ENCODE measurements at places on chromosomes 3 and 15.

- no peak for DNase-seq
These were observed 50.7 kb upstream of the SEC61A1 start for GRCh38 chr3:128001576-128001975.

DNA sequence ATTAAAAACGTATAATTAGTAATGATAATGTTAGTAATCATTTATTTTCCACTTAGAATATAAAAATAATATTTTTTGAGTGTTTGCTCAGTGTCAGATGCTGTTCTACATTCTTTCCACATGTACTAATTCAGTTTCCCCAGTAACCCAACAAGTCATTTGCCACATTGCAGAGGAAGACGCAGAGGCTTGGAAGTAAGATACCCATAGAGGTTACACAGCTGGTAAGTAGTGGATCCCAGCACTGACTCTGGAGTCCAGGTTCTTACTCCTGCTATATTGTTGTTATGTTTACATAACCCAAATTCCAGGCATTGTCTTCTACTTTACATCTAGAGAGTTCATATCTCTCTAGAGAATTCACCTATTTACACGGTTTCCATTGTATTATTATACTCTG, 48.2 kb upstream of the MYO5C start:
- DNase-seq, result no peak

- DNase-seq, result no peak
These were observed 9.2 kb downstream of the MITF start for GRCh38 chr3:69748503-69748902.

GRCh38 chr3:97430601-97431000, 334.0 kb upstream of the ARL6 start:
- no peak for DNase-seq

DNA sequence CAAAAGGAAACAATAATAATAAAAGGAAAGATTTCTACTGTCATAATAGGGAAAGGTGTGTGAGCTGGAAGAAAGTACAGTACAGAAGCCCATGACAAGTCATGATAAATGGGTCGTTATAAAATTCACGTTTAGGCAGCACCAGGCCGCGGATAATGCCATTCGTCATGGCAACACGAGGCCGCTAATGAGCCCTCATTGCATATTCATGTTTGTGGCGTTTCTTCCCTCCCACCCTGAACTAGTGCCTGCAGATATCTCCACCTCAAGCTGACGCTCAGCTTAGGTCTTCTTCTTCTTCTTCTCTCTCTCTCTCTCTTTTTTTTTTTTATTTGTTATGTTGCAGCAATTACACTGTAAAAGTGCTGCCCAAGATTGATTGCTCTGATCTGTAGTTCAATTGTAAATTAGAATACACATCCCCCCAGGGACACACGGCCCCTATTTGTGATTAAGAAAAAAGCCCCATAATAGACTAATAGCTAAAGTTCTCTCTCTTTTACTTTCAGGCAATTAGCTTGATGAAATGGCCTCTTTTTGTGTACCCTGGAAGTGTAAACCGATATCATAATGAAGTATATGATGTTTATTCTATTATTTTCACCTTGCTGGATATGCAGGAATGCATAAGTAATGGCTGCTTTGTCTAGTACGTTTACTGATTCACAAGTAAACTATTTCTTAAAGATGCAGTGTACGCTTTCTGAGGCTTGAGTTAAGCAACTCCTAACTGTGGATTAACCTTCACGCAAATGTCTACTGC, 61.9 kb upstream of the NR2F2 start:
- DNase-seq, result no peak

DNA sequence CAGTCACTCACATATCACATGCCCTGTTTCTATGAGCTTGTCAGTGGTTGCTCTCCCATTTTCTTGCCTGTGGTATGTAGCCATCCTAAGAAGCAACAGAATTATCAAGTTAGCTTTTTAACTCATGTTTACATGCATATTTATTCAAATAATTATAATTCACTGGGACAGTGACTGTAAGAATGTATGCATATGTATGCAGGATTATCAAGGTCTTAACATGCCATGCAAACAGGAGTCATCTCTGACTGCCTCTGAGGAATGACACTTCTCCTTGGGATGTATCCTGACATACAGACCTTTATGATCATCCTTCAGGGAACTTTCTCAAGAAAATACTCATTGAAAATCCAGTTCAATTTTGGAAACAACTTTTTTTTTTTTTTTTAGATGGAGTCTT, 240.9 kb downstream of the CPNE4 start:
- no peak for DNase-seq
